ENCODE measurements at places on chromosomes 5 and 9.

DNA sequence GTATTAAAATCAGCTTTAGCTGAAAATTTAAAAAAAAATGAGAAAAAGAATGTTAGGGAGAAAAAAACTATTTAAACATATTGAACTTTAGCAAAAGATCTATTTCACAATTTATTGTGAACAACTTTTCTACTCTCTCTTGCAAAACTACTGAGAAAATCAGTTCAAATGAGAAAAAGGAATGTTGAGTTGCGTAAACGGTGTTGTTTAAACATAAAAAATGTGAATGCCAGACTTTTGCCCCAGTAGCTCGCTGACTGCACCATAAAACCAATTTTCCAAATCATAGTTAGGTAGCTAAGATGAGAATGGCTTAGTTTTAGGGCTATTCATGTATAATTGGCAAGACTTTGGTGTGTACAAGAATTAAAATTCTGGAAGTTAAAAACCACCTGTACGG lies 13.4 kb upstream of the RAD23B start:
- DNase-seq: no peak

DNA sequence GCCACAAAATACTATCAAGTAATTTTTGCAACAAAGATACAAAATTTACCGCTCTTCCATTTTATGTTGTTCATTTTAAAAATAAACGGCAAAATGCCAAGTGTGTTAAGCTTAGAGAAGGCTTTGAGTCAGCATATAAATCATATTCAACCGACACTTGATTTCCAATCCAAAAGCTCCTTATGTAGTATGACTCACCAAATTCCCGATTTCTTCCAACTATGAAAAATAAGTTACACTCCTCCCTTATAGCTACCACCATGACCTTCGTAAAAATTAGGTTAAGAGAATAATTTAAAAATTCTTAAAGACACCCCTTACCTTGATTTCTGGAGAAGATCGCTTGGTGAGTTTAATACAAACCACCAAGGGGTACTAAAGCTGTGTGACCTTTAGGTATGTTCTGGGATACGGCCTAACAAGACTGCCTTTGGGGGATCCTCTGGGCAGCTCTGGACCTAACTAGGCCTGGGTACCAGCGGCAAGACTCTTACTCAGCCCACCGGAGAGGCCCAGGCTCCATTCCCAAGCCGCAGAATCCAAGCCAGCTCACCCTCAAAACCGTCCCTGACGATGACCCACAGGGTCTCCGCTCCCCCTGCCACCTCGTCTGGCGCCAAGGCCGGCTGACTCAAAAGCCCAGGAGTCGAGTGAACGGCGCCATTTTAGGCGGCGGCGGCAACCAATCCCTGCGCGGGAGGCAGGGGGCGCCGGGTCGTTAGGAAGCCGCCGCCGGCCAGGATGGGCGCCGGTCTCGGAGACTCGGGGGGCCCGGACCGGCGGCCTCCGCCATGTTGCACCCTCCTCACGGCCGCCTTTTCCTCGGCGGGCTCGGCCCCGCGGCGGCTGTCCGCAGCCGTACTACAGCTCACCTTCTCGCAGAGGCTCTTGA lies 739 bp downstream of the PPP2CA start:
- DNase-seq: peak; percentile 55

DNA sequence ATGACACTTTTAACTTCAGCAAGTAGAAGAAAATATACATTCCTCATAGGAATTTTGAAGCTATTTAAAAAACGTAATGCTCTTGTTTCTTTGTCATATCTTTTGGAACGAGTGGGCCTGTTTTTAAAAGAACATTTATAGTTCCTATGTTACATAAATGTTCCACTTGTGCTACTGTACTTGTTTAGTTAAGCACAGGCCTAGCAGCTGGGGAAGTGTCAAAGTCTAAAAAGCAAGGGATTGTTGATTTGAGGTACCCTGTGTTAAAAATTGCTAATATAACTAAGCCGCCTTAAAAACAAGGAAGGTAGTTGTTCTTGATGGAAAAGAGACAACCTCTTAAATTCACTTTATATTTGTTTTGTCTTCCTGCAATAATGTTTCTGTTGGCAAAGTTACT lies 27.2 kb upstream of the ELL2 start:
- DNase-seq: no peak

GRCh38 chr5:146441896-146442295 lies 5.2 kb upstream of the TCERG1 start:
- DNase-seq: no peak

- DNase-seq: no peak
These were observed 355.4 kb upstream of the WWC1 start for GRCh38 chr5:167936022-167936421.

DNA sequence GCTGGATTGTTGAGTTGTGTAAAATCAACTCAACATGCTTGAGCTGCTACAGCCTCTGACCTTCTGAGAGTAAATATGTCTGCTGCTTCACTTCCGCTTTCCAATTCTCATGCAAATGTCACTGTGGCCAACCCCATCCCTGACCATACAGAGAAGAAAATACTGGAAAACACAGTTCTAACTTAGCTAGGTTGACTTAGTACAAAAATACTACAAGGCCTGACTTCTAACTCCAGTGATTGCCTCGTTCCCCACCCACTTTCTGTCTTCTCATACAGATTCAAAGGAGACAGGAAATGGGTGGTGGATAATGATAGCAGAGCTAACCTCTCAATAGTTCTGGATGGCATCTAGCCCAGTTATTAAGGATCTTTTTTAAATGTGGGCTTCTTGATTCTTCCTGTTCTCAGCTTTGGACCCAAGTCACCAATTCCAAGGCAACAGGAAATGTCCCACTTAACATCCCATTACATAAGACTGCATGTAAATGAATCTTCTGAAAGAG lies 226.6 kb upstream of the SLC24A2 start:
- DNase-seq: no peak

GRCh38 chr5:103923616-103924168 lies 361.1 kb upstream of the NUDT12 start:
- DNase-seq: no peak

DNA sequence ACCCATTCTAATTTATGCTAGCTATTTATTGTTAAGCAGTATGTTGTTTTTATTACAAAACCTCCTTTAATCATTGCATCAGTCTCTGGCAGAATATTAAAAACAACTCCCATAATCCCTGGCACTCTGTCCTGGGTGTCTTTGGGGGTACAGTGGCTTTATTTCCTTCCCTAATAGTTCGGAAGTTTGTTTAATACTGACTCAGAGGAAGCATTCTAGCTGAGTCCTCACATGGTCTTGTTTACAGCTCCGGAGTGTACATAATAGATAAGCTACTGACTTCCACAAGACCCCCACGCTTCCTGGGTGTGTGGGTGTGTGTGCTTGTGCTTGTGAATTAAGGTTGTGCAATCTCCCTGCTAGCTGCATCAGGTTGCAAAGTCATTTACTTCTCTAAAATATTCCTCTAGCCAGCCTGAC lies 149.8 kb upstream of the CDKN2B start:
- no peak for DNase-seq

GRCh38 chr5:78328585-78329173 lies 31.7 kb upstream of the SCAMP1 start:
- no peak for DNase-seq

DNA sequence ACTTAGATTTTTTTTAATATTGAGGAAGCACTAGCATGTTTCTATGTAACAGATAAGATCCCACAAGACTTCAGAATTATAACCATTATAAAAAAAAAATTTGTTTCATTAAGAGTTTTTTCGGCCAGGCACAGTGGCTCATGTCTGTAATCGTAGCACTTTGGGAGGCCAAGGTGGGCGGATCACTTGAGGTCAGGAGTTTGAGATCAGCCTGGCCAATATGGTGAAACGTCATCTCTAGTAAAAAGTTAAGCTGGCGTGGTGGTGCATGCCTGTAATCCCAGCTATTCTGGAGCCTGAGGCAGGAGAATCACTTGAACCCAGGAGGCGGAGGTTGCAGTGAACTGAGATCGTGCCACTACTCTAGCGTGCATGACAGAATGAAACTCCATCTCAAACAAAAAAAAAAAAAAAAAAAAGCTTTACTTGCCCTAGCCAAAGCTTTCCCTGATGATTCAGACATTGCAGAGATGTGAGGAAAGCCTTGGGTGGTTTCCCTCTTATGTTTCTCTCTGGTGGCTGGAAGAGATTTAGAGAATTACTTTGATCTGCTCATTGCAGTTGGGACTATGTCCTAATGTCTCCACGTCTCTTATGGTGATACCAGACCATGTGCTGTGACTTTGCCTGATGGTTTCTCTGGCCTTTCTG lies 65.4 kb downstream of the EGFLAM start:
- DNase-seq: no peak

DNA sequence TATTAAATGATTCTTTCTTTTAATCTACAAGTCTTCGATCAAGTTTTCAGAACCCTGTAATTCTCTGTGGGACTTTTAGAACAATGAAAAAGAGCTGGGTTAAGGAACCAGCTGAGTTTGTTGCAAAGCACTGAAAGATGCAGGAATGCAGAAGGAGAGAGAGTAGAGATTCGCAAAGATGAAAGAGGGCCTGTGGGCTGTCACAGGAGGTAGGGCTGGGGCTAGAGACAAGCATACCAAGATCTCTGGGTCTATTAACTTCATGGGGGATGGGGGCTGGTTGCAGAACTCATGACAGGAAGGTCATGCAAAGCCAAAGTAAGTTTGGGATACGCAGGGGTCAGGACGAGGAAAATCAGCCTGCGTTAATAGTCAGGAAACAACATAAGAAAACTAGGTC lies 81.8 kb downstream of the LURAP1L start:
- no peak for DNase-seq

DNA sequence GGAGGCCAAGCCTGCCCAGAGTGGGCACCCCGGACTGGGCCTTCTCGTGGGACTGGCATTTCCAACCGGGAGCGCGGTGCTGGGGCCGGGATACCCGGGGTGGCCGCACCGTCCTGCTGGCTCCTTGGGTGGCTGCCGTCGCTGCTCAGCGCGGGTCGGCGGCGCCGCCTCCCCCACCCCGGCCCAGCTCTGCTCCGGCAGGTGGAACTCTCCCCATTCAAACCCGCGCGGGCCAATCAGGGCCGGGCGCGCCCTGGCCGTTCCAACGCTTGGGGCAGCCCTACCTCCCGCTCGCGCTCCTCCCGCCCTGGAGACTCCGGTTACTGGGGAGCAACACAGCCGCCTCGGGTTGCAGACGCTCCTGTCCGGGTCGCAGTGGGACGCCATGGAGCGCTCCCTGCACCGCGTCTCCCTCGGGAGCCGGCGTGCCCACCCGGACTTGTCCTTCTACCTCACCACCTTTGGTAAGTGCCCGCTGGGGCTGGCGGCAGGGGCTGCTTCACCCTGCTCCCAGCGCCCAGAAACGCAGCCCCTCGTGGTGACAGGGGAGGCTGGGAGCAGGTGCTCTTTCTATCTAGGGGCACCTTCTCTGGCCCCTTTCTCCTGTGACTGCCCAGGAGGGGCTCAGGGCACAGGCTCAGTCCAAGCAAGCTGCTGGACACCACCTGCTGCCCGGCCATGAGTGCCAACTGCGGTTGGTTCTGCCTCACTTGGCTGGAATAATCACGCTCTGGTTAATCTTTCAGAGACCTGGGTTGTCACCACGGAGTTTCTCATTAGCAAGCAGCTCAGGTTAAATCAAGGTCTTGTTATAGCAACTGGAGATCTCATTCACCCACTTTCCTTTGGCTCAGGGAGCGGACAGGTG lies at the start of gene RGS3:
TSS of gene RGS3 (plus strand) at position 310 of the 868 bp plus-strand sequence. CDS start at position 386, 76 bp downstream.
- DNase-seq: no peak

- DNase-seq: no peak
These were observed 73.6 kb downstream of the ANKRD55 start for GRCh38 chr5:56159521-56159947.

- no peak for DNase-seq
These were observed 28.4 kb downstream of the QRFP start for GRCh38 chr9:130868230-130868629.

DNA sequence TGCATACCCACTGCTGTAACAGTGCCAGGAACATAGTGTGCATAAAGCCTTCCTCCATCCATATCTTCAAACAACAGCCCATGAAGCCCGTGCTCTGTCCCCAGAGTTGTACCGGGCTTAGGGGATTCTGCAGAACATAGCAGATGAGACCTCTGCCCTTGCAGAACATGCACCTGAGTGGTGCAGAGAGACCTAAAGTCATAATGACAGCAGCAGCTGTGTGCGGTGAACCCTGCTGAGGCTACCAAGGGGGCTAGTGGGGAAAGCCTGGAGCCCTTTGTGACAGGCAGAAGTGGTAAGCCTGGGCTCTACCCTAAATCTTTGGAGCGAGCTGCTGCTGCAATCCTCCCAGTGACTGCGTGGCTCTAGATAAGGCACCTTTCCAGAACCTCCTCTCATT lies 32.2 kb upstream of the BRD3 start:
- DNase-seq: no peak

DNA sequence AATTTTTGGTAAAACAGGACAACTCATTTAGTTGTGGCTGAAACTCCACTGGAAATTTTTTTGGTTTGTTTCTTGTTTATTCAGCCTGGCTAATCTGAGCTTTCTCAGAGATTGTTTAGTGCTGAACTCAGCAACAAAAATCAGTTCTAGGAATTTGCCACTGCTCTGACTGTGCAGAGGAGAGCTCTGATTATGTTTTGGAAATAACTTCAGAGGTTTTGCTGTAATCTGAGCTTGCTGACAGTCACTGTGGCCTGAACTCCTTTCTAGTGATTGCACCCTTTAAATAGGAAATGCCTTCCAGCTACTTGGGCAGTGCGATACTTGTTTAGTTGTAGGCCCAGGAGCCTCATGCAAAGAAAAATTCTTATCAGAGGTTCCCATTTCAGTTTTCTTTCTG lies 60.2 kb downstream of the OSTF1 start:
- DNase-seq: peak; percentile 89

DNA sequence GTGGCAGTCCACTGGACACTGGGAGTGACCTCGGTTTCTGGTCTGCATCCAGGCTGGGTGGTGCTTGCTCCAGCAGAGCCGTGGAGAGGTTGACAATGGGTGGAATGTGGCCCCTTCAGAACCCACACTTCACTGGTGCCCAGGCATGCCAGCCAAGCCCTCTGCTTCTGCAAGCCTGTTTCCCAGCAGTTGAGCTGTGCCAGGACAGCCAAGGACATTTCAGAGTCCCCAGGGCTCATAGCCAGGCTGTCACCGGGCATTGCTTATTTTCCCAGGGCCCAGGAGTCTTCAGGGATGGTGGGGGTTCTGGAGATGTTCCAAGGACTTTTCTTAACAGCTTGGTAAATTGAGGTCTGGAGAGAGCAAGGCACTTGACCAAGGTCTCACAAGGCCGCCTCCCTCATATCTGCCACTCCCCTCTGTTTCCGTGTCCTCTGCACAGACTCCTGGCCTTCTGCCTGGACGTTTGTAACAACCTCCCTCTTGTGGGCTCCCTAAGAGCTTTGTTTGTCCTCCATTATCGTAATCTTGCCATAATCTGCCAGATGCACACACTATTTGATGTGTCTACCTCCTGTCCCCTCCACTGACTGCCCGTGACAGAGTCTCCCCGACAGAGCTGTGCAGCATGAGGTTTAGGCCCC lies 3.8 kb upstream of the NDST1 start:
- no peak for DNase-seq

- DNase-seq: no peak
These were observed 115.8 kb downstream of the ERCC6L2 start for GRCh38 chr9:95991326-95991725.

- DNase-seq: no peak
These were observed 6.8 kb downstream of the SLC1A3 start for GRCh38 chr5:36613241-36613640.

GRCh38 chr5:111043712-111044506 lies 27.6 kb upstream of the TSLP start:
- no peak for DNase-seq

Measured in activated CD4-positive, alpha-beta T cell treated with anti-CD3 and anti-CD28 coated beads, Interleukin-2, Interleukin-4, amounts not matched to agents 100 ng/mL and 50 ng/mL, durations not matched to agents 16 hours and 8 hours (primary cell).